T-helper 2 cell treated with Interferon-gamma antibody and Interleukin-4, amounts not matched to agents 5 μg/mL and 100 μg/mL, for 36 hours (primary cell): ENCODE measurements at places on chromosomes 5 and 9.
A peak's percentile ranks its signal among the peaks of the same experiment; 100 is the strongest.

GRCh38 chr5:174717826-174718455, 6.4 kb upstream of the MSX2 start:
- no peak for DNase-seq

DNA sequence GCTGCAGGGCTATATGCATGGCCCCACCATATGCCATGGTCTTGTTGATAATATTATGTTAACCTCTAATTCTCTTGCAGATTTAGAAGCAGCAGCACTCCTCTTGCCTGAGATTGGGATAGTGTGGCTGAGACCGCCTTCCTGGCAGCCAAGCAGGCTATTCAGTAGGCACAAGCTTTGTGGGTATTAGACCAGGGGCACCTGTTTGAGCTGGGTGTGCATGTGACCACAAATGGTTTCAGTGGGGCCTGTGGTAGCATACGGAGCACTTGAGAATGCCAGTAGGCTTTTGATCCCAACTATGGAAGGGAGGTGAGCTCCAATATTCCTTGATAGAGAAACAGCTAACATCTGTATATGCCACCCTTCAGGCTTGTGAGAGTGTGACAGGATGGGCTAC, 625.1 kb upstream of the NUDT12 start:
- no peak for DNase-seq

DNA sequence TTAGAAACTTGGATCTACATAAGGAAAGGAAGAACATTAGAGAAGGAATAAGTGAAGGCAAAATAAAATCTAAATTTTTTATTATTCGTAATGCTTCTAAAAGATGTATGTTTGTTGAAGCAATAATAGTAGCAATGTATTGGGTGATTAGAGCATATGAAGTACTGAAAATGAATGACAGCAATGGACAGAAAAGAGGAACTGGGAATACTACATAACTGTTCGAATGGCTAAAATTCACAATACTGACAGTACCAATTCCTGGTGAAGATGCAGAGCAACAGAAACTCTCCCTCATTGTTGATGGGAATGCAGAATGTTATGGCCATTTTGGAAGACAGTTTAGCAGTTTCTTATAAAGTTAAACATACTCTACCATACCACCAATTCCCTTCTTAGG, 177.3 kb upstream of the SPEF2 start:
- no peak for DNase-seq

DNA sequence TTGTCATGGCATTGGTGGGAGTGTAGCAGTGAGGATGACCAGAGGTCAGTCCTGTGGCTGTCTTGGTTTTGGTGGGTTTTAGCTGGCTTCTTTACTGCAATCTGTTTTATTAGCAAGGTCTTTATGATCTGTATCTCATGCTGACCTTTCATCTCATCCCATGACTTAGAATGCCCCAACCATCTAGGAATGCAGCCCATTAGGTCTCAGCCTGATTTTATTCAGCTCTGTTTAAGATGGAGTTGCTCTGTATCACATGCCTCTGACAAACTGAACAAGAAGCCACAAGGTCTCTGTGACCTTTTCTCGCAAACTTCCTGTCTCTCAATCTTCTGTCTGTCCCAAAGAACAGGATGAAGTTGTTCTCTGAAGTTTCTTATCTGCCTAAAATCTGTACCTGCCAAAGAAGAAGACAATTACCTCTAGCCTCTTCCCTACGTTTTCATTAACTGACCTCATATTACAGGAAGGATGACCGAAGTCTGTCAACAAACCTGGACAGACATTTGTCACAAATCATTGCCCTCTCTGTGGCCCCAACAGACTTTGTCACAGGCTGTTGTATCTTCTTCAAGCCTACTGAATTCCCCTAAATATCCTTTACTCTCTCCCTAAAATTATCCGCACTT, 284.2 kb upstream of the SEMA6A start:
- DNase-seq: no peak

GRCh38 chr9:121499427-121500164, at the start of gene GGTA1:
Gene GGTA1, minus strand, starts transcription at chr9:121499844. Its CDS starts 31,922 bp downstream, at chr9:121467922.
- no peak for DNase-seq

DNA sequence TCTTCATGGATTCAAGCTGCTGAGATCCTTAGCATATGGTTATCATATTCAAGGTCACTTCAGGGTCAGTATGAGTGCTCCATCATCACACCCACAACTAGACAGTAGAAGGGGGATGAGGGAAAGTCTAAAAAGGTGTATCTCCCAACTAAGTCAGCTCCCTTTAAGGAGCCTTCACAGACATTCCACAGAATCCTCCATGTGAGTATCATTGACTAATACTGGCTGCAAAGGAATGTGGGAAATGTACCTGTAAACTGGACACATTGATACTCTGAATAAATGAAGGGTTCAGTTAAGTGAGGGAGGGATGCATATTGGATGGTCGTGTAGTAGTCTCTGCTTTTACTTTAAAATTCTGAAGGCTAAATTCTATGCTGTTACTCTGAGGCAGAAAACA, 330.7 kb downstream of the LRRC70 start:
- DNase-seq: no peak

DNA sequence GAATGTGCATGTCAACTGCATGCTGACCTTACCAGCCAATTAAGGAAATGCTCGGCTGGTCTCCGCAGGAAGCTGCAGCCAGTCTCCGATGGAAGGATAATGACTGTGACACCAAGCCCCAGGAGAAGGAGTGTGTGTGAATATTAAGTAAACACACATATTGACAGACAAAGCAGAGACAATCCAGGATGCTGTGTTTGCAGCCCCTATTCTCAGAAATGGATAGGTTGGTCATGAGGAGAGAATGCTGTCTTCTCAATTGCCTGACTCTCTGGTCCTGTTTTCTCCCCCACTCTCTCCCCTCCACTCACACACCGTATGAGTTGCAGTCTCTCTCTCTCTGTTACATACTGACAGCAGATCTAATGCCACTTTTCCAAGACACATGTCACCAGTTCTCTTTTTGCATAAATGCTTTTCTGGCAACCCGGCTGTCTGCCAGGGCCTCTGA, 85.7 kb downstream of the EPB41L4A start:
- DNase-seq: no peak

DNA sequence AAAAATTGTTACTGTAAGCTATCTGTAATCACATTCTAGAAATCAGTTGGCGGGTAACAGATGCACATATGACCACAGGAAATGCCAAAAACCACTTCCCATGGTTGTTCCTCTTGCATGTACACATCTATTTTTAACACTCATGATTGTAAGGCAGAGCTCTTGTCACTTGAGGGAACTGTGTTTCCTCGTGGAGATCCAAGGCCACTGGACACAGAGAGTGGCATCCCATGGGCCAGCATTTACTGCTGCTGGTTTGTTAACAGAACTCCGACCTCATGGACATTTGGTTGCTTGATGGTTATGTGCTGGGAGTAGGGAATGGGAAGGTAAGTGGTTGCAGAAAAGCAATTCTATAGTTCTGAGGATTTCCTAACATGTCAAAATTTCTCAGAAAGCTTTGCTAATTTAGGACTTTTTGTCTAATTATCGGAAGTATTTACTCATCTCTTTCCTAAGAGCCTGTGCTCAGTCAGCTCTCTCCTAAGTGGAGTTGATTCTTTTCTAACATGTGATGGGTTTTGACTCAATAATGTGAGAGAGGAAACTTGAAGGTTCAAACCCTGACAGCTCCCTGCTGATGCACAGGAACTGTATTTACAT, 202.0 kb upstream of the NR3C1 start:
- DNase-seq: peak; percentile 67

DNA sequence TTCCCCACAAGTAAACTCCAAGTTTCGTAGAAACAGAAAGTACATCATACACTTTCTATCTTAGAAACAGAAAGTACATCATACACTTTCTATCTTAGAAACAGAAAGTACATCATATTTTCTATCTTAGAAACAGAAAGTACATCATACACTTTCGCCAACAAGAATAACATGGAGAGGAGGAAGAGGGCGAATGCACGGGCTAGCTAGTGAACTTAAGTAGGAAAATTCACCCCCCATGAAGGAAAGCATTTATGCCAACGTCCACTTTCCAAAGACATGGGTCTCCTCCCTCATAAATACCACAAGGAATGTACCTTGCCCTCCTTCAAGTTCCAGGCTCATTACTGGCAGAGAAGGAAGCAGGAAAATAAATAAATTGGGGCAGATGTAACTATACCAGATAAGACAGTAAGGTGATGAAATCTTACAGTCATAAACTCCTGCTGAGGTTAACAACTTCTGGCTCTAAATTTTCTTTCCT, 64.7 kb downstream of the FRMD3 start:
- no peak for DNase-seq

GRCh38 chr9:1639166-1639565, 376.0 kb upstream of the SMARCA2 start:
- no peak for DNase-seq

DNA sequence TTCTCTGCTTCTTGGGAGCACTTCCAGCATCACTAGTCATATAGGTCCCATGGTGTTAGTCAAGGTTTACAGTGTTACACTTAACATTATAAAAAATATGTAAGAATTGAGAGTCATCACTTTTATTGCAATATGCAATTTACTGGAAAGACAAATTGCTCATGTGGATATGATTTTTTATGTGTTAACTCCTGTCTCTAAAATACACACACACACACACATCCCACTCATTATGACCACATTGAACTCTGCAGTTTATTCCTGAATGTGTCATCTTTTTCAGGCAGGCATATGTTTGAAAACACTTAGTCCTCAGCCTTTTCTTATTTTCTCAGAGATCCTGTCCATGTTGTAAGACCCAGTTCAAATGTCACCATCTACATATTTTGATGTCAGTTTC, 148.5 kb upstream of the MRPS30 start:
- no peak for DNase-seq

- DNase-seq: no peak
Measured at GRCh38 chr5:178230879-178231538, 1.6 kb downstream of the PHYKPL start.

DNA sequence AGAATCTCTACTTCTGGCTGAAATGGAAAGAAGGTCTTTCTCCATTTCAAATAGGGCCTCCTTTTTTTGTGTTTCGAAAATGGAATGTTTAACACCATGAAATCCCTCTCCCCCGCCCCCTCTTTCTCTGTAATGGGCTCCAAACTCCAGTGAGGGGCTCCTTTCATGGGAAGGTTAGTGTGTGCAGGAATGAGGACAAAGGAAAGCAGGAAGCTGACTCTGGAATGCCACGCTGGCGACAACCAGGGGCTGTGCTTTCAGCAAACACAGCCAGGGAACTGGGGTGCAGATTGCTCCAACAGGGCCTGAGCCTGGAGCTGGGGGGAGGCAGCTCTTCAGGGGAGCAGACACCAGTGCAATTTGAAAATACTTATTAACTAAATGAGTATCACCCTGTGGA, 82.8 kb downstream of the CRB2 start:
- DNase-seq: no peak

- DNase-seq: no peak
Measured at GRCh38 chr5:1494780-1495524, 28.8 kb downstream of the LPCAT1 start.

DNA sequence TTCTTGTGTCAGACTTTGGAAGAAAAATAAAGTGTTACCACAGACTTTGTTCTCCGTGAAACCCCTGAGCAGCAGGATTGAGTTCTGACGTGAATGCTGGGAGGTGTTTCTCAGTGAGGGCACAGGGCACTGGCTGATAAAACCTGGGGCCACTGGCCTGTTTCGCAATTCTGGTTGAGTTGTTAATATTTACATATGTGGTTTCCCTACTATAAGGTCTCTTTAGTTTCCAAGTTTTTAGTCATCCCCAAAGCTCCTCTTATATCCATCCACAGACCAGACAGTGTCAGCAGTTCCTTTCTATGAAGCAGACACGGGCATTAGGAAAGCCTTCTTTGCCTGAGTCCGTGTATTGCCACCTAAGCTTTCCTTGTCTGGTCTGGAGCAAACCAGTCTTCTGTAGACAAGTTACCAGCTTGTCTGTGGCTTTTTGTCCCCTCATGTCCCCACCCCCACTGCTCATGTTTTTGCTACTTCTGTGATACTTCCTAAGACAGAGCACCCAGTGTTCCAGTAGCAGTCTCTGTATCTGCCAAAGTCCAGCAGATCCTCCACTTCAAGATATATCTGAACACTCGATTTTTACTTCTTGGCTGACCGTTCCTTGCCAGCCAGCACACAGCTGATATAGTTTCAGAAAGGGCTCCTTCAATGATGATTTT, 42.0 kb downstream of the ACO1 start:
- DNase-seq: no peak

GRCh38 chr9:111728617-111729366, 65.9 kb downstream of the SHOC1 start:
- no peak for DNase-seq

DNA sequence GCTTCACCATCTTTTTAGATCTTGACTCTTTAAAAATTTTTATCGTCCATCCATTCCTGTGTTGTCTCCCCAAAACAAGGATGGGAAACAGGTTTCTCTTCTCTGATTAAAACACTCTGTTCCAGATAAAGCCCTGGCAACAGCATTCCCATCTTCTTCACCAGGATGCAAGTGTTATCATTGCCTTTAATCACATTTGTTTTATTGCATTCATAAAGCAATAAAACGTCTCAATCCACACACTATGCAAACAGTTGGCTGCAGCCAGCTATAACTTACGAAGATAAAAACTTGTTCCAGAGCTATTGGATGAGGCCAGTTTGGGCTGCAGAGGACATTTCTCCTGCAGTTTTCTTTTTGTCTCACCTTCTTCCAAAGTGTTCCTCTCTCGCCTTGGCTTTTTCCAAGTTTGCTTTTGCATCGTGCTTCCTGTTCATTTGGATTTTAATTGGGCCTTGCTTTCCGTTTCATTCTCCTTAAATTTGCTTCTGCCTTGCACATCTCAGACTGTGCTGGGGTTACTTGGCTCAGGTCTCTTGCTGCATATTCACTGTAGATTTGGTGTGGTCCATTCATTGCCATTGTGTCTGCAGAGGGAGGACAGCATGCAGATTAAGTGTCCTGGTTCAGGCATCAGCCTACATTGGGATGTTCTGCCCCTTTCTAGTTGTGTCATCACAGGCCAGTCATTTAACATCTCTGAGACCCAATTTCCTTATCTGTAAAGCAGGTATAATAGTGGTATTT, 136.5 kb upstream of the LIFR start:
- no peak for DNase-seq

- no peak for DNase-seq
Measured at GRCh38 chr9:72327631-72328030, 37.4 kb downstream of the ZFAND5 start.

GRCh38 chr5:60754495-60754894, 54.5 kb upstream of the DEPDC1B start:
- DNase-seq: no peak

DNA sequence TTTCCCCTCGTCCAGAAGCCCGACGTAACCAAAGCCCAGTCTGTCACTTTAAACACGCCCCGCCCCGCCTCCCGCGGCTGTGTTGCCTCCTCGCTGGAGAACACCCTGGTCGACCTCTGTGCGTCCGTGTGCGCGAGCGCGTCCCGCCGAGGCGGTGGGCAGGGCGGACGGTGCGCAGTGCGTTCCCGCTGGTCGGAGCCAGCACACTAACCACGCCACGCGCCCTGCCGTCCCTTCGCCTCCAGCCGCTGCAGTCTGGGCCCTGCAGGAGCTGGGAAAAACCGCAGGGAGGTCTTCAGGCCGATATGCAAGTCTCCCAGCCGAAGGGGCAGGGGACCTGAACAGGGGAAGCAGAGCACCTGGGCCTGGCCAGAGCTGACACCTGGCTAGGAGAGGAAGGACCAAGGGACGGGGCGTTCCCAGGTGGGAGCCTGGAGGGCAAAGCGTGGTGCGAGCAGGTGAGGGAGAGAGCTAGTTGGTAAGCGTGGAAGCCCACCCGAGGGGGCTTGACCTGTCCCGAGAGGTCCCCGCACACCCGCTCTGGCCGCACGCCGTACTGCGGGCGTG, 1.3 kb upstream of the PHPT1 start:
- peak; percentile 86 for DNase-seq

GRCh38 chr5:3220201-3220600, 375.4 kb upstream of the IRX1 start:
- DNase-seq: no peak
